Hepatic stellate cell (primary cell): ENCODE measurements at places on chromosomes 3 and 15.

- DNase-seq: no peak
These were observed 15.8 kb upstream of the ARRDC4 start for GRCh38 chr15:97944724-97945123.

GRCh38 chr3:187714404-187714979, 12.1 kb upstream of the RTP2 start:
- peak; percentile 77 for DNase-seq

GRCh38 chr15:68818769-68819494, 1.8 kb downstream of the ANP32A start:
- DNase-seq: peak; percentile 60

DNA sequence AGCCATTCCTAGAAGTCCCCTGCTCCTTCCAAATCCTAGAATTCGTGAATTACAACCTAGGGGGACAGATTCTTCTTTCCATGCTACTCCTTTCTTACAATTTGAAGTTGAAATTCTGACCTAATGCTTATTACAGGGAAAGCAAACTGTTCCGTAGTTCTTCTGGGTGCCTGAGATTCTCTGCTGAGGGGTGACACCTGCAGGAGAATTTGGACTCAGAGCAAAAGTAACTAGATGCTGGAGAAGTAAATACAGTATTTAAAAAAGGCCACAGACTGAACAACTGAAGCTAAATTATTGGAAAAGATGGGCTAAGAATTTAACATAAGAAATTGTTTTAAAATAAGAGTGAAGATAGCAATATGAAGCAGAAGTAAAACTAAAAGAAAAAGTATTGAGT, 37.9 kb downstream of the ACAD9 start:
- DNase-seq: no peak

- no peak for DNase-seq
These were observed 37.1 kb downstream of the SEC22C start for GRCh38 chr3:42544492-42545283.

DNA sequence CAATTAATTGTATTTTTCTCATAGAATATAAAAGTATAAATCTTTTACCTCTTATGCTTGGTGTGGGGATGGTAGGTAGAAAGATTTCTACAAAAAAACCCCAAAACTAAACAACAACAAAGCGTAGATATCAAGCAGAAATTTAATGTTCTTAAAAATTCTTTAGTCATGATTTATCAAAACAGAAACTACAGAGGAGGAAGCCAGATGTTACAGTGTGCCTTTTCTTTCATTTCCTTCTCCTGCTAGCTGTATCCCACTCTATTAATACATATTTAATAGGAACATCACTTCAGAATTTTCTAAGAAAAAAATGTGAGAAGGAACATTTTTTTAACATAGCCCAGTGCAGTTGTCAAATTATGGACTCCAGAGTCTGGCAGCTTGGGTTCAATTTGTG, 420.6 kb downstream of the TUSC7 start:
- DNase-seq: no peak

- DNase-seq: no peak
These were observed 154.9 kb downstream of the GREM1 start for GRCh38 chr15:32872621-32873283.

GRCh38 chr15:69807721-69808120, 290.0 kb downstream of the TLE3 start:
- no peak for DNase-seq

- DNase-seq: no peak
These were observed 45.6 kb upstream of the IREB2 start for GRCh38 chr15:78392430-78392829.

GRCh38 chr3:58874795-58875194, 175.0 kb downstream of the CFAP20DC start:
- no peak for DNase-seq

- DNase-seq: no peak
These were observed 522 bp upstream of the GXYLT2 start for GRCh38 chr3:72887343-72887704.

- no peak for DNase-seq
These were observed 67.5 kb downstream of the TMEM39A start for GRCh38 chr3:119395923-119396358.

DNA sequence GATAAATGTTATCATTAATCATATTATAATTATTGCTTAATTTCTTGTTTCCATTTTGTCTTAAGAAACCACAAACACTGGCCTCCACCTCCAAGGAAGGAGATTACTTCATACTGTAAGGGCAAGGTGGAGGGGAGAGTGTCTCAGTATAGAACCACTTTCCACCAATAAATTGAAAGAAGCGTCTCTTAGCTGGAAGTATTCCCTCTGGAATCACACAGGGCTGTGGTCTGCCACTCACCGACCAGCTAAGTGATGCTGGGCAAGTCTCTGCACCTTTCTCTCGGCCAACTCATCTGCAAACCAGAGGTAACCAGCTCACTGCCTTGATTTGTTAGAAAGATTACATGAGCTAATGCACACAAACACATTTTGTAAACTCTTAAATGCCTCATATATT, 63.1 kb downstream of the EIF4E3 start:
- no peak for DNase-seq

DNA sequence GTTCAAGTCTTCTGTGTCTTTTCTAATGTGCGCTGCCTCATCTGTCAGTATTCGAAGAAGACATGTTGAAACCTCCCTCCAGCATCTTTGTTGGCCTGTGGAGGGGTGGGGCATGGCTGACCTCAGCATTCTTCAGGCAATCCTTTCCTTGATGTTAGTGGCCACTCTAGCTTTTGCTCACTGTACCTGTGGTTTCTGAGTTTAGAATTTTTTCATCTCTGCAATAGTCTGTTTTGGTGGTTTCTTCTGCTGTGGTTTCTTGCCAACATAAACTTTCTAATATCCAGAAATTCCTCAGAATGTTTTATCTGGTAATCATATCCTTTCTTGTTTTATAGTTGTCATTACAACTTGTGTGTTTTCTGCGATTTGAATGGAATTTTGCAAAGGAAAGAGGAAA, 251.3 kb upstream of the NR2E3 start:
- peak; percentile 29 for DNase-seq

GRCh38 chr15:60840306-60840702, 361.4 kb upstream of the ICE2 start:
- DNase-seq: peak; percentile 9

- peak; percentile 81 for DNase-seq
These were observed 102.5 kb upstream of the TJP1 start for GRCh38 chr15:29924750-29925149.

DNA sequence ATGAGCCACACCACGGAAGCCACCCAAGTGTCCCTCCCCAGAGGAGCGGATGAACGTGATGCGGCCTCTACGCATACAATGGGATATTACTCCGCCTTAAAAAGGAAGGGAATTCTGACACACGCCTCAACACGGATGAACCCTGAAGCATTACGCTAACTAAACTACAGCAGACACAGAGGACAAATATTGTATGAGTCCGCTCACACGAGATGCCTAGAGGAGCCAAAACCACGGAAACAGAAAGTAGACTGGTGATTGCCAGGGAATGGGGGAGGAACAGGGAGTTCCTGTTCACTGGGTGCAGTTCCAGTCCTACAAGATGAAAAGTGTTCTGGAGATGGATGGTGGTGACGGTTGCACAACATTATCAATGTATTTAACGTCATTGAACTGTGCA, 32.7 kb downstream of the SRGAP3 start:
- no peak for DNase-seq

GRCh38 chr15:60026555-60026954, 22.4 kb downstream of the FOXB1 start:
- DNase-seq: no peak

GRCh38 chr3:154969366-154969765, 110.8 kb upstream of the MME start:
- no peak for DNase-seq

- no peak for DNase-seq
These were observed 65.8 kb downstream of the DTWD1 start for GRCh38 chr15:49686599-49686998.

- DNase-seq: no peak
These were observed 39.3 kb downstream of the CHRD start for GRCh38 chr3:184419171-184419570.

DNA sequence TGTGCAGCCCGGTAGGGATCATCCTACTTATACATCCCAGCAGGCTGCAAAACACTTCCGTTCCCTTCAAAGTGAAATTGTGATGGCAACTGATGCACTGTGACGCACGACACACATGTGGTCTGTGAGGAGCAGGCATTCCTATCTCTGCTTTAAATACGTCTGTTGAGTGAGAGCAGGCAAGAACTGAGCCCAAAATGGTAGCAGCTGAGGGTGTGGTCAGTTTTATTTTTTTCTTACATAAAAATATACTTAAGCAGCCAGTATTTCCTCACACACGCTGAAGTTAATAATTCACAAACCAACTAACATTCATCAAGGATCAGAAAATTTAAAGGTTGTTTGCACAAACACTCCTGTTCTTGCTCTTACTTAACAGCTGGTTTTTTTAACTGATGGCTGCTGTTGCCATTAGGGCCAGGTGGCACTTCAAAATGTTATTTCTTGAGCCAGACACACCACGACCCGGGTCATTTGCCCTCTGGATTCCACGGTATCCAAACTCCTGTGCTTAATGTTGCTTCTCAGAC, 23.9 kb downstream of the LRIG1 start:
- DNase-seq: no peak

DNA sequence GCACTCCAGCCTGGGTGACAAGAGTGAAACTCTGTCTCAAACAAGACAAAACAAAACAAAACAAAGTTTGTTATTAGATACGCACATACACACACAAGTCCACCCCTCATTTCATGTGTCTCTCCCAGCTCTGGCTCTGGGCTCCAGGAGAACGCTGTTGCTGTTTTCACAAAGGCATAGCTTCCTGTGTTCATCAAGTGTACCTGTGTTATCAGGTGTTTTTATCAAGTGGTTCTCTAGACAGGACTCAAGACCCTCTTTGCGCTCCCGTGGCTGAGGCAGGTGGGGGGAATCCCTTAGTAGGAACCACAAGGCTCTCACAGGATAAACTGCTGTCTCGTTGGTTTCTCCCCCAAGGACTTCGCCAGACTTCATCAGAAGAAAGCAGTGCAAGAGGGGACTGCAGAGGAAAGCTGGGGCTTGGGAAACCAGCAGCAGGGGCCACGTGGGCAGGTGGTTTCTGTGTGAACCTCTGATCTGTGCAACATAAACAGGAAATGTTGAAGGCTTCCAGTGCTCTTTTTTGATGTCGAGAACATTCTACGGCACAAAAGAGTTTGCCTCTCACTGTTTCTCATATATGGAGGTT, 6.9 kb upstream of the PPP1R2 start:
- no peak for DNase-seq

GRCh38 chr15:45121706-45122417, 7.7 kb downstream of the DUOXA2 start:
- DNase-seq: peak; percentile 88

GRCh38 chr3:25686766-25687165, 22.1 kb upstream of the TOP2B start:
- no peak for DNase-seq

GRCh38 chr3:46400000-46400734, 6.7 kb downstream of the CCR5AS start:
- DNase-seq: peak; percentile 67

DNA sequence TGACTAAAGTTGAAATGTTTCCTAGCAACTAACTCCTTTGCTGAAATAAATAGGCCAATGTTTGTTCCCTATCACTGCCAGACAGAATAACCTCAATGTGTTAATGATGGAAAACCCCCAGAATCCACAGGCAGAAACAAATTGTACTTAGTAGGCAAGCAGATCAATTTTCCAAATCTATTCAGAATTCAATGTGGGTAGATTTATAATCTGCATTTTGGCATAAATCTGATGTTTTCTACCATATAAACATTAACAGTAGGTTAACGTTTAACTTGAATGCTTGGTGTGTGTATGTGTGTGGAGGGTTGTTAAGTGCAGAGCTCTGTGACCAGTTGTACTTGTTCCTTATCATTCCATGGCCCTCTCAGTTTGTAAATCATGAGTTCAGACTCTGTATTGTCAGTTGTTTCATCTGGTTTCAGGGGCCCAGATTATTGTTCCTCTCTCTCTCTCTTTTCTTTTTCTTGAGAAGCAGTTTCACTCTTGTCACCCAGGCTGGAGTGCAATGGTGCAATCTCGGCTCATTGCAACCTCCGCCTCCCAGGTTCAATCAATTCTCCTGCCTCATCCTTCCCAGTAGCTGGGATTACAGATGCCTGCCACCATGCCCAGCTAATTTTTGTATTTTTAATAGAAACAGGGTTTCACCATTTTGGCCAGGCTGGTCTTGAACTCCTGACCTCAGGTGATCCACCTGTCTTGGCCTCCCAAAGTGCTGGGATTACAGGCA, 32.8 kb downstream of the PLSCR1 start:
- DNase-seq: no peak

DNA sequence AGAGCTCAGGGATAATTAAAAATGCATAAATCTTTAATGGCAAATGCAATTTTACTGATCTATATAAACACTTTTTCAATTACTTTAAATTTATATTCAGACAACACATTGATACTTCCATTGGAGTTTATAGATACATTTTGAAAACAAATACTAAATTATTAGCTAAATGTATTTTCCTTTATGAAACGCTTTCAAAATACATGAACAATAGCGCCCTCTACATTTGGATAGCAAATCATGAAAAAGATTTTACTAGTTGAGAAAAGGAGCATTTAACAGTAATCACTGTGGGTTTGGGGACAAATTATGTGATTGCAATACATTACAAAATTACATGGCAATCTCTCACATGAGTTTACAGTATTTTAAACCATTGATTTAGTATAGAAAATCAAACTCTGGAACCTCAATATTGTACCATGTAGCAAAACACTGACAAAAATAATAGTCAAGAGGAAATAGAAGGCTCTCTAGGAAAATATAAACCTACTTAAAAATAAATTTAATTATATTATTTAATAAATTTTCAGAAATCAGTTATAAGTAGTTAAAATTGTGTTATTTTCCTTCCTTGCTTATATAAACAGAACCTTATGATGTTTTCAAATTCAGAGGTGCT, 207.9 kb downstream of the ZIC1 start:
- peak; percentile 3 for DNase-seq

- DNase-seq: no peak
These were observed 101.6 kb downstream of the LRTM1 start for GRCh38 chr3:54826251-54826691.

- peak; percentile 91 for DNase-seq
These were observed 31.4 kb upstream of the SEC13 start for GRCh38 chr3:10352146-10352911.

- DNase-seq: no peak
These were observed 213.3 kb upstream of the TGFBR2 start for GRCh38 chr3:30393079-30393478.
